ENCODE measurements at places on chromosomes 2 and 18.
A peak's percentile ranks its signal among the peaks of the same experiment; 100 is the strongest.

GRCh38 chr2:143068509-143068908 is 60.7 kb upstream of the ARHGAP15 start:
- DNase-seq: no peak

DNA sequence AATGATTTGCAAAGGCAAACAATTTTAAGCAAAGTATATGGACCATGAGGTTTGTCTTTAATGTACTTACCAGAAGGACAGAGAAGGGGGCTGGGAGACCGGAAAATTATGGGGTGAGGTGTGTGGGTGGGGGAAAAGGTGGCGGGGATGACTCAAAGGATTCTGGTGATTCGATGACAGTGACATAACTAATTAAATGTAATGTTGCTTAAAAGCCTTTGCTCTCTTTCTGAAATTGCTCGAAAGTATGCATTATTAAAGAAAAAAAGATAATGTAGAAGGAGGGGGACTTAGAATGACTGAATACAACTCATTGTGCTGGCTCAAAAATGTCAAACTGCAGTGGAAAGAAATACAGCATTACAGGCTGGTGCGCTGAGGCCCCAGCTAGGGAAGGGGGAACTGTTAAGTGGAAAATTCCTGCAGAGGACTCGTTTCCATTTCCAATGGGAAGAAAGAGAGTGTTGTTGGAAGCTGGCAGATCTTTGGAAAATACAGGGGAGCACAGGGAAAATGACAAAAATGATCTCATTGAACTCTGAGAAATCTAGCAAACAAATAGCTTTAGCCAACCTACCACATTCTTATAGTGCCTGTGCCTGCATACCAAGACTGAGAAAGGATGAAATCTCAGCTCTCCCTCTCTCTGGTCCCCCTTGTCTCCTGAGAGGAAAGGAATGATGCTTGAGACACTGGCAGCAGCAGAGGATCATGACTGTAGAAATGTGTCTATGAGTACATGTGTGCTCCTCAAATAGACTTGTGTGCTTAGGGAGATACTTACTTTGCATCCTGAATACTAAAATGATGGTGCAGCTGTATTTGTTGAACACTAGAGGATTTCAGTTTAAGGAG is 632.4 kb downstream of the NYAP2 start:
- DNase-seq: peak; percentile 15

DNA sequence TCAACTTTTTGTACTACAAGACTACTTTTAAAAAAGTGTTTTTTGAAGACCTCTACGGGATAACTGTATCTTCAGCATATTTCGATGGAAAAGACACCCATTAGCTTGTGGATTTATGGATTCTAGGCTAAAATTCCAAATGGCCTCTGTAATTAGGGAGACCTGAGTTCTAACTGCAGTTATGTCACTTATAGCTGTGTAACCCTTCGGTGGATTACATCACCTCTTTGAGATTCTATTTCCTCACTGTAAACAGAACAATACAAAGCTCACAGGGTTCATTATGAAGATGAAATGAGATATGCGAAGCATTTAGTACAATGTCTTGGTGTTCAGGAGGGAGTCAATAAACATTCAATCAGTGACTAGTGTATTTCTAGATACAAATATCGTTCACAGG is 24.2 kb downstream of the LMAN2L start:
- no peak for DNase-seq

DNA sequence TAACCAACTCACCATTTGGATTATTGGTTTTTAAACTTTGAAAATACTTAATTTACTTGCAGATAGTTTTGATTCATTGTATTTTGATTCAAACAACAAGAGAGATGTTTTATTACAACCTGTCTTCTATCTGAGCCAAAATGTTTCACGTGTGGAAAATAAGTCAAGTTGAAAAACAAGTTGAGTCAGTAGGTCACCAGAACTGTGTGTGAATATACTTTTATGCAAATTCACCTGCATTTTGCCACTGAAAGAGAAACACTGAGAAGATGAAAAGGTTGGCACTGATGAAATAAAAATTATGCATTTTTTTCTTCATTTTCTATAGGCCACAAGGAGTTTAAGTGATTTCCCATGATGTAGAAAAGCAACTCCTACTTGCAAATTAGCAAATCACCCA is 68.3 kb downstream of the ICOS start:
- DNase-seq: no peak

DNA sequence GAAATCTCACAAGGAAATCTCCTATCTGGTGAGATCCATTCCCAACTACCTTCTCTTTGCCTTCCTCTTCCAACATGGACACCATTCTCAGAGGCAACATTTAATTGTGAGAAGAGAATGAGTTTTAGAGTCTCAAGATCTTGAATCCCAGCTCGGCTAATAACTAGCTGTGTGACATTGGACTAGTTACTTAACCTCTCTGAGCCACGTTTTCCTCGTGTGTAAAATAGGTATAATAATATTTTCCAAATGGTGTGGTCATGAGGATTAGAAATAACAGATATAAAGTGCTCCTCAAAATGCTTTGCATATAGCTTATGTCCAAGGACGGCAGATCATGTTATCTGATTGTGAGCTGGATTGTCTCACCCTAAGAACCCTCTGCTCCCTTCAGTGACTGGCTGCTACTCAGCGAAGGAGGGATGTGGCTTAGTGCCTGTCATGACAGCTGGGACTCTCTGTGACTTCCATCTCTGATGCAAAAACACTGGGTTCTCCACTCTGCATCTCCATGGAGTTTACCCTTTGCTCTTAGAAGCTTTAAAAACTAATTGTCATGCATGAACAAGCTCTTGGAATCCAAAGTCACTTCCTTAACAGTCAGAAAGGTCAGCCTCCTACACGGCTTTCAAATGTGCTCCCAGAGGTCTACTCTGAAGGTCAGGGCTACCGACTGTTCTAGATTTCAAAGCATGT is 38.4 kb upstream of the MRPL19 start:
- no peak for DNase-seq

- no peak for DNase-seq
Measured at GRCh38 chr2:223759569-223760430, 77.6 kb downstream of the AP1S3 start.

DNA sequence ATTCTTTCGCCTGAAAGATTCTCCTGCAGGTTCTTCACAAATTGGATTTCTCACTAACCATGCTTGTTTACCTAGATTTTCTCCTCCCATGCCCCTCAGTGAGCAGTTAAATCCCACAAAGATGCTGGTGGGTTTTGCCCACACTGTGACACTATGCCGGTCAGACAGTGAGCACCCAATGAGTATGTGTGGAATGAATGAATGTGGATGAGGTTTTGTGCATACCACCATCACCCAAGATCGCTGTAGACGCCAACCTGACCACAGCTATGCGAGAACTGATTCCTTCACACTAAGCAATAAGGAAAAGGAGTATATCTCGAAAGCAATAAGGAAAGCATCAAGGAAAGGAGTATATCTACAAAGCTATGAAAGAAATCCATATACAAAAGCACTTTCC is 116.7 kb downstream of the PID1 start:
- no peak for DNase-seq

- no peak for DNase-seq
Measured at GRCh38 chr2:99682275-99683060, 192.7 kb upstream of the REV1 start.

- no peak for DNase-seq
Measured at GRCh38 chr18:44325903-44326635, 354.6 kb upstream of the SETBP1 start.

- no peak for DNase-seq
Measured at GRCh38 chr2:127678991-127679390, 3.7 kb upstream of the LIMS2 start.

DNA sequence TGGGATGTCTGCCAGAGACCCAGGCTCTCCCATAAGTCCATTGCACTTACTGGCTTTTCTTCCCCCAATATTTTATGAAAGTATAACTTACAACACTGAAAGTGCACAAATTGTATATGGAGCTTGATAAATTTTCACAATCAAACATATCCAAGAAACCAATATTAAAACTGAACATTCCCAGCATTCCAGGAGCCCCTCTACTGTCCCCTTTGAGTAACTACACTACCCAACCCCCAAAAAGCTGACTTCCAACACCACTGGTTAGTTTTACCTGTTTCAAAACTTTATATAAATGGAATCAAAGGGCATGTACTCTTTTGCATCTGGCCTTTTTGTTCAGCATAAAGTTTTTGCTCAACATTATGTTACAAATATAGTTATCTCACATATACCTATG is 35.2 kb upstream of the PKDCC start:
- no peak for DNase-seq

- DNase-seq: no peak
Measured at GRCh38 chr2:97739020-97739892, 25.9 kb downstream of the ZAP70 start.

DNA sequence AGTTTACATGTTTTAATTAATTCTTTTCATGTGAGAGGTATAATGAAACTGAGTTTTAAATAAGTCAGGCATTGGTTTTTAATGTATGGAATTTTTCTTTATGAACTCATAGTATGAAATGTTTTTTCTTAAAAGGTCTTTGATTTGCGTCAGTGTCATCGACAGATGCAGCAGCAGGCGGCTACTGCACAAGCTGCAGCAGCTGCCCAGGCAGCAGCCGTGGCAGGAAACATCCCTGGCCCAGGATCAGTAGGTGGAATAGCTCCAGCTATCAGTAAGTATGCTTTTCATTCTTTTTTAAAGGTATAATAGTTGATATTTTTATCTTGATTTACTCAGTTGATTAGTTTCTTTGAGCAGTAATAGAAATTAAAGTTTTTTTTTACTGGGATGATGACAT is 46.5 kb downstream of the SMAD4 start:
- DNase-seq: no peak

DNA sequence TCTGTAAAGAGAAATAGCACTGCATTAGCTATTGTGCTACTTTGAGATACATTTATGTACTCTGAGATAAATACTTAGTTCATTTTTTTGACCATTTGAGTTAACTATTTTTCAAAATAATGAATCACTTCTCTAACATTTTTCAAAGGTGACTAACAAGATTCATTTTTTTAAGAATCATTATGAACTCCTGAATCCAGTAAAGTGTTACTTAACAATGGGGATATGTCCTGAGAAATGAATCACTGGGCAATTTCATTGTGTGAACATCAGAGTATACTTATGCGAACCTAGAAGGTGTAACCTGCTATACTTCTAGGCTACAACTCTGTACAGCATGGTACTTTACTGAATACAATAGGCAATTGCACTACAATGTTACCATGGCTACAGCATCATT is 355.8 kb downstream of the ARL6IP6 start:
- DNase-seq: no peak

- no peak for DNase-seq
Measured at GRCh38 chr2:178205853-178206521, 11.7 kb downstream of the OSBPL6 start.

DNA sequence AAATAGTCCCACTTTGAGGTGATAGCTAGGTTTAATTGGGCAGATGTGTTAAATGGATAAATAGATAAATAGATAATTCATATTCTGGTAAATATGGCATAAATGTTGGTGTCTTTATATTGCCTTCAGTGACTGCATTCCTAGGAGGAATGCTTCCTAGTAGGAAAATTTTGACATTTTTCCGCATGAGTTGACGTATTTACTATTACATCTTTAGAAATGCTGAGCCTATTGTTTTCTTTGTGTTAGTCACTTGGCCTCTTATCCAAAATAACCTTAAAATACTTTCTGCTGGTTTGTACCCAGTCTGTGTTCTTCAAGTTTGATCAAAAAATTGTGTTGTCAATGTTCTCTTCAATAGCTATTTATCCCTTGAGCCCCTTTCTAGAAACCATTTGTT is 495.6 kb upstream of the ZEB2 start:
- no peak for DNase-seq

- no peak for DNase-seq
Measured at GRCh38 chr18:79873449-79874110, 75.8 kb downstream of the KCNG2 start.

GRCh38 chr2:26970928-26971627 is 641 bp downstream of the MAPRE3 start:
- no peak for DNase-seq

- no peak for DNase-seq
Measured at GRCh38 chr18:31831903-31832302, 71.2 kb upstream of the SLC25A52 start.

DNA sequence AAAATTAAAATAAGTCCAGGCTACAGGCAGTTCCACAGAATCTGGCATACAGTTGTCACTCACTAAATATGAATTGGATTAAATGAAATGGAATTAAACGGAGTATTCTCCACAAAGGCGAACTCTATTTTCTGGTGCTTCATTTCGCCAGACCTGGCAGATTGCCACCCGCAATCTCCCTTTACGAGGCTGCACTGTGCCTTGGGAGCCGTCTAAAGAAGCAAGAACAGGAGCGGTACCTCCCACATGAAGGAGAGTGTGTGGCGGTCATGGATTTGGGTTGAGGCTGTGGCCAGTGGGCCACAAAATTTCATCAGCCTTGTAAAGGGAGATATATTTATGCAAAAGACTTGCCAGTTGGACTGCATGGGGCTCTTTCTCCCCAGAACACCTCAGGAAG is 151.0 kb downstream of the OSR1 start:
- no peak for DNase-seq

- DNase-seq: no peak
Measured at GRCh38 chr2:20596193-20596972, 54.5 kb downstream of the HS1BP3 start.

DNA sequence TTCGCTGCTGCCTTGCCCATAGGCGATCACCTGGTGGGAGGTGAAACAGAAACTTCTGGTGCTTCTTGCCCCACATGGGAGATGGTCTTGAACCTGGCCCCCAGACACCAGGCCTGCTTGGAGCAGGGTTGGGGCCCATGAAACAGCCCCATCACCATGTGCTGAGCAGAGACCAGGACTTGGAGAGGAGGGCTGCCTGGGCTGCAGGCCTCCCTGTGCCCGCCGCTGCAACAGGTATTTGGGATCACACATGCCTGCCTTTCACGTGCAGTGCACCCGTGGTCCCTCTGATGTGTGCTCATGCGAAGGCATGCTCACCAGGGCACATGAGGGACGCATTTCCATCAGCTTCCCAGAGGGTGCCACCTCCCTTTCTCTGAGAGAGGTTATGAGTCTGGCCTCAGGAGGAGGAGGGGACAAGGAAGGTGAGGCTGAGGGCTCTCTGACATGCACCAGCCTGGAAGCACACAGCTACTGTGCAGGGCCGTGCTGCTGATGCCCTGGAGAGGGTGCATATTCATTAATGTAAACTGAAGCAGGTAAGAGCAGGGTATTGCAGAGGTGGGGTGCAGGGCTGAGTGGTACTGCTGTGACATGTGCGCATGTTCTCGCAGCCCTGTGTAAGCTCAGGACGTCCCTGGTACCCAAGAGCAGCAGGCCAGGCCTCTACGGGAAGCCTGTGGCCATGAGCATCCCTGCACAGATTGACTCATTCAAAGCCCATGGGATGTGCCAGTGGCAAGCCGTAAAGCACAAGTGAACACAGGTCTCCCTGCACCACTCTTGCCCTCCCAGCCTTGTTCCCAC is 4.2 kb upstream of the OXER1 start:
- no peak for DNase-seq

GRCh38 chr2:110662560-110662959 is 15.3 kb downstream of the BUB1 start:
- no peak for DNase-seq

GRCh38 chr2:7878786-7879482 is 802.9 kb upstream of the ID2 start:
- no peak for DNase-seq

Data from amygdala (tissue), 56 donors.